ENCODE measurements at places on chromosomes 7 and 10.
A peak's percentile ranks its signal among the peaks of the same experiment; 100 is the strongest.

GRCh38 chr10:47384148-47384921 is at the start of gene ZNF488:
TSS of gene ZNF488 (minus strand) at chr10:47384293. CDS start at chr10:47368829, 15,464 bp downstream.
- peak; percentile 52 for DNase-seq

DNA sequence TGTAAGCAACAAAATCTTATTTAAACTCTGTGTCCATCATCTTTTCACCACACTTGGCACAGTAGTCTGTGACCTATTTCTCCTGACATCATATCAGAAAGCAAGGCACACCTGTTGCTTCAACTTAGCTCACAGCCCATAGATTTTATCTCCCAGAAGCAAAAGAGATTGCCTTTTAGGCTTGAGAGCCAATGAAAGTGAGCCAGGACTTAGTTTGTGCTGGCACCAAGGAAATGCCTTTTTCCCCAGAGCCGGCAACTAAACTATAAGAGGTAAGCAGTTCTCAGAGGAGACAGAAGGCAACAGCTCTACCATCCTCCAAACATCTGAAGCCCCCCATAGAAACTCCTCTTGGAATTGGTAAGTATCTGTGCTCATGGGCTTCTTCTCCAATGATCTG is at the start of gene ACSM6:
Gene ACSM6, plus strand, starts transcription at position 295 of the 400 bp plus-strand sequence. CDS start 248 bp downstream, outside the sequence.
- no peak for DNase-seq

DNA sequence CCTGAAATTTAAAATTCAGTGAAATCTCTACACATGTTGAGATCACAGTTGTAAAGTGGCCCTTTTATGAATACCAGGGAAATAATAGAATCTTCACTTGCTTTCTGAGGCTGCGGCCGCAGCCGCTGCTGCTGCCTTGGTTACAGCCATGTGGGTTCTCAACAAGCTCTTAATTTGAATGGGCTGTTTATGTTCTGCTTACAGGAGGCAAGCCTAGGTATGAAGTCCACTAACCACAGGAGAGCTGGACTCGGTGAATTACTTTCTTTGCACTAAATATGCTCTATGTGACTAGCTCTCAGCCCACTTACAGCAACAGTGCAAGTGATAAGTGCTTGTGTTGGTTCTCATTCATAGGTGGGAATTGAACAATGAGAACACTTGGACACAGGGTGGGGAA is 410.8 kb downstream of the SFMBT2 start:
- no peak for DNase-seq

DNA sequence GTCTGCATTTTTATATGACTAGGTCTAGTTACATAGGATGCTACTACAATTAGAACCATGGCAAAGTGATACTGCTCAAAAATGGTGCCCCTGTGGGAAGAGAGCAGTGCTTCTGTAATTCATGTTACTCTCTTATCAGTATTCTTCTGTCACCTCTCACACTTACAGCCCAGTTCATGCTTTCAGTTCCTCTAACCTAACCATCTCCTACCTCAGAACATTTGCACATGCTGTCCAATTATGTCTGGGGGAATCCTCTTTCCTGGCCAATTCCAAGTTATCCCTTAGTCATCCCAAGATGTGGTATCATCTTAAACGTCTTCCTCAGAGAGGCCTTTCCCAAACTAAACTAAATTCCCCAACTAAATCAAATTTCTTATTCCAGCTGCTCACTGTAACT is 190.2 kb downstream of the RELN start:
- DNase-seq = no peak

DNA sequence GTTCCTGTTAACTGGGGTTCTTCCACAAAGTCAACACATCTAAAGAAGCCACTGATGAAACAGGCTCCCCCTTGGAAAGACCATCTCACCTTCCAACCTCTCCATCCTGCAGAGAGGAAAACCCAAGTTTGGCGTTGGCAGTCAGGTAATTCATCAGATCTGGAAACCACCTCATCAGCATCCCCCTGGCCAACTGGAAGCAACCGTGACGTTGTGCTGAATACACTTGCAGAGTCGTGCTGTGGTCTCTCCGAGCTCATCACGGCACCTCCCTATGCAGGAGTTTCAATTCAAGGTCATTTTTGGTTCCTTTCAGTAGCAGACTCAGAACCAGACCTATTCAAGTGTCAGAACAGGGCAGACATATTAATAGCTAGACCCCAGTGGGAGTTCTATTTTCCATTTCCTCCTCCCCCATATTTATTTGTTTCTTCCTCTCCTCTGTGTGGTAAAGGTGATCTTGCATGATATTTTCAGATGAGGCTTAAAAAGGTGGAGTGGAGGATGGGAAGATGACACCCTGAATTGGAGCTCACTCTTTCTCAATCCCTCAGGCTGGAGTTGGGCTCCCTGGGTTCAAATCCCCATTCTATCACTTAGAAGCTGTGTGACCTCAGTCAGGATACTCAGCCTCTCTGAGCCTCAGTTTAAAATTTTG is 149.1 kb upstream of the ADO start:
- DNase-seq = no peak

DNA sequence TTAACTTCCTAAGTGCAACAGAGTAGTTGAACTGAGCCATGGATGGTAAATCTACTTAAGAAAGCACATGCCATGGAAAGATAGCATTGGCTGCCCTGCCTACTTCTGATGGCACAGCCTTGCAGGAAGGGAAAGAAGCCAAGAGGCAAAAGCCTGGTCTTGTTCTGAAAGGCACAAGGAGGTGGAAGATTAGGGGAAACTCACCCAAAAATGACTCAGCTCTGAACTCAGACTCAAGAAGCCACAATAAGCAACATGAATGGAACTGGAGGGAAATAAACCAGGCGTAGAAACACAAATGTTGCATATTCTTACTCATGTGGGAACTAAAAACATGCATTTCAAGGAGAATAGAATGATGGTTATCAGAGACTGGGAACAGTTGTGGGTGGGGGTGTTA is 20.8 kb upstream of the ALOX5 start:
- no peak for DNase-seq

GRCh38 chr7:22060197-22060596 is 114.5 kb upstream of the CDCA7L start:
- DNase-seq = no peak

DNA sequence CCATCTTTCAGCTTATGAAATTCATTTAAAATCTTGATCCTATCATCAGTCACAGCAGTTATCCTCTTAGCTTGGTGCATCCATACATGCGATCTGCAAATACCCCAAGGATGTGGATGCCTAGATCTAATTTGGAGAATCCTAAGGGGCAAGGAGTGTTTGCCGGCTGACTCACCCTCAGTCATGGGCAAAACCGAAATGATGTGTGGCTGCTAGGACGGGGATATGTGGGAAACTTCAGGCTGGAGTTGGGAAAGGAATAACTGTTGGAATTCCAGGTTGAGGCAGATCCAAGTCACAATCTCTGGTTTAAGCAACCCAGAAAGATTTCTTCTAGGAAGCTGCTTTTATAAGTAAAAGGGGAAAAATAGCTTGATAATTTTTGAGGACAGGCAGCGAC is 19.7 kb upstream of the GOT1 start:
- no peak for DNase-seq

DNA sequence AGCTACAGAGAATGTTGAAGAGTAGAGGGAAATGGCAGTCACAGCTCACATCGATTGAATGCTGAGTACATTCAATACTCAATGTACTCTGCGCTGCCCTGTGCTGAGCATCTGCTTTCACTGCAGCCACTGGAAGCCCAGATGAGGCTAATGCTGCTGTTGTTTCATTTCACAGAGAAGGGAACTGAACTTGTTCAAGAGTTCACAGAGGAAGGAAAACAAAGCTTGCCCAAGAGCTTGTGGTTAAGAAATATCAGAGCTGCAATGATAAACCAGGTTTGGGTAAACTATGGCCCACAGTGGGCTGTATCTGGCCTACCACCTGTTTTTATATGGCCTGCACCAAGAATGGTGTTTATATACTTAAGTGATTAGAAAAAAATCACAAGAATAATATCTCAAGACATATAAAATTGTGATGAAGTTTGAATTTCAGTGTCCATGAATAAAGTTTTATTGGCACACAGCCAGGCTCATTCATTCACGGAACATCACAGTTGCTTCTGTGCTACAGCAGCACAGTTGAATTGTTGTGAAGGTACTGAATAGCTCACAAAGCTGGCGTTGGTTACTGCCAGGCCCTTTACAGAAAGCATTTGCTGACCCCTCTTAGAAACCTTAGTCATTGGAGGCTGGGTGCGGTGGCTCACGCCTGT is 64.1 kb downstream of the CFAP58 start:
- no peak for DNase-seq

- no peak for DNase-seq
These were observed 121.9 kb downstream of the INPP5A start for GRCh38 chr10:132659206-132660091.

- no peak for DNase-seq
These were observed 334.8 kb upstream of the GALNT17 start for GRCh38 chr7:70797109-70797514.

DNA sequence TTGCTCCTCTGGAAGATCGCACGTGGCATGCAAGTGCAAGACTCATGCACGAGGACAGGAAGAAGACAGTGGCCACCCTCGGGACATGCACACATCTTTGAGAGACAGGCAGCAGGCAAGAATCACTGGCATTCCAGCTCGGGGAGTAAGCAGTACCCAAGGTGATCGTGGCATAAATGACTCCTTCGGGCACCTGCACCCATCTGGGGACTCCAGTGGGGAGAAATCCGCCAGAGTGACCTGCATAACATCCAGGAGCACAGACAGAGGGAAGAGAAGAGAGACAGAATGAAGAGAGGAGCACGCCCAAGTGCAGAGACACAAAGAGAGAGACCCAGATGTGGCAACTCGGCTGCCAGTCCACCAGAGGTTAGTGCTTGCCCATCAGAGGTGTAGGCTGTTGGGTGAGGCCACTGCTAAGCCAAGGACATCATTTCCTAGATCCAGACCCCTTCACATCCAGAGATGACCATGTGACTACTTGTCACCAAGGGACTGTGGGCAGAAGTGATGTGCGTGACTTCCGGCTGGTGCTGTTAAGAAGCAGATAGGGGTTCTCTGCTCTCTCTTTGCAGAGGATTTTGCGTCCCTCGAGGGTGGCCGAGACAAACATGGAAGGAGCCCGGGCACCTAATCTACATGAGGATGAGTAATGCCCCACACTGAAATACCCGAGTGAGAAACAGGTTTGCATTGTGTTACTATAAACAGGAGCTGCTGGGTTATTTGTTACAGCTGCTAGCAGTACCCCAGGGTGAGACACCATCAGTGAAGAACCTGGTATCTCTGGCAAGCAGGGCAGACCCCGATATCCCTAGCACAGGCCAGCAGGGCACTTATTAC is 80.6 kb downstream of the VWA2 start:
- DNase-seq = no peak

GRCh38 chr7:88115258-88115796 is 104.5 kb downstream of the SRI start:
- DNase-seq = no peak

DNA sequence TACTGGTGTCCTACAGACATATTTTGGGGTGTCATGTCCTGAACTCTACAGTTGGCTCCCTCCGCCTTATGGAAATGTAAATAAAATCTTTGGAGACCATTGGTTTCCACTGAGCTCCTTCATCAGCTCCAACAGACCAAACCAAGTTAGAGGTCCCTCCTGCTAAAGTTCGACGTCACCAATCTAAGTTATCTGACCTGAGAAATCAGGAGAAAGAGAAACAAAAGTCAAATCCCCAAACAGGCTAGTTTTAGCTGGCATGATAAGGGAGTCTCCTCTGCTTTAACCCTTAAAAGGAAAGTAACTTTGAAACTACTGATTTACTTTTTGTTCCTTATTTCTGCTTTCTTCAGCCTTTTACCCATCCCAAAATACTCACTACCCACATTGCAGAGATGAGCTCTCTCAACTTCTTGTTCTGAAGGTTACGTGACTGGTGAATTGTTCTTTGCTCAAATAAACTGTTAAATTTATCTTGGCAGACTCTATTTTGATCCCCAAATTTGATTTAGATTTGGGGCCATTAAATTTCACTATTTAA is 39.9 kb downstream of the AVL9 start:
- no peak for DNase-seq

DNA sequence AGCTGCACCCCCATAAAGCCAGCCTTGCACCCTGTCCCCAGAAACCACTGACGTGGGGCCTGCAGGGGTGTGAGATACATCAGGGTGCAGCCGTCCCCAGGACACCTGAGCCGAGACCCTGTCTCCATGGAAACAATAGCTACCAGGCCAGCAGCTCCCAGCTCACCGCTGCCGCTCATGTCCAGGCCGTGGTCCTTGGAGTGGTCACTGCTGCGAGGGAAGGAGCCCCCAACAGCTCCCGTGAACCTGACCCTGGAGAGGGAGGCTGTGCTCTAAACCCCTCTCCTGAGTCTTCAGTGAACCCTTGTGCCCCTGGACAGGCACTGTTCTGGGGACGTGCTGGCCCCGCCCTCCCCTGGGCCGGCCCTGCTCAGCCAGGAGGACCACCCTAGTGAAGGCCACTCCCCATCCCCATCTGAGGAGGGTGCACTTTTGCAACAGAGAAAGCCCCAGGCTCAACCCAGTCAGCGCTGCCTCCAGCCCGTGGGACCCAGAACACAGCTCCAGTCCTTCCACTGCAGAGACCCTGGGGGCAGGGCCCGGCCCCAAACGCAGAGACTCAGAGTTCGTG is 19.6 kb upstream of the INPP5A start:
- DNase-seq = no peak

- DNase-seq = no peak
These were observed 237.5 kb upstream of the MKLN1 start for GRCh38 chr7:131090188-131090587.

DNA sequence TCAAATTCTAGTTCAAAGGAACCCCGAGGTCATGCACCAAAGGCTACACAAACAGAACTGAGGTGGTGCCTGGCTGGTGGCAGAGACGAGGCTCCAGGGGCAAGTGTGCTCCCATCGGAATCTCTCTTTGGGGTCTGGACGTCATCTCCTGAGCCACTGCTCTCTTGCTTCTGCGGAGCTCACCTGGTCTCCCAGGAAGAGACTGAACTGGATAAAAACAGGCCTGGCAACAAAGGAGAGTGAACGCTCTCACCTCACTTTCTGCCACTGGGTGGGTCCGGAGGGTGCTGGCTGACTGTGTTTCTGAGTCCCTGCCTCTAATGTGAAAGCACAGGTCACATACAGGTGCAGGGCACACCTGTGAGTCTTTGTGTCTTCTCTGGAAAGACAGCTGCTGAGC is 22.4 kb downstream of the VIPR2 start:
- DNase-seq = no peak

- no peak for DNase-seq
These were observed 60.8 kb upstream of the NAMPT start for GRCh38 chr7:106345421-106346166.

GRCh38 chr10:78231939-78232338 is 198.3 kb downstream of the RPS24 start:
- no peak for DNase-seq

DNA sequence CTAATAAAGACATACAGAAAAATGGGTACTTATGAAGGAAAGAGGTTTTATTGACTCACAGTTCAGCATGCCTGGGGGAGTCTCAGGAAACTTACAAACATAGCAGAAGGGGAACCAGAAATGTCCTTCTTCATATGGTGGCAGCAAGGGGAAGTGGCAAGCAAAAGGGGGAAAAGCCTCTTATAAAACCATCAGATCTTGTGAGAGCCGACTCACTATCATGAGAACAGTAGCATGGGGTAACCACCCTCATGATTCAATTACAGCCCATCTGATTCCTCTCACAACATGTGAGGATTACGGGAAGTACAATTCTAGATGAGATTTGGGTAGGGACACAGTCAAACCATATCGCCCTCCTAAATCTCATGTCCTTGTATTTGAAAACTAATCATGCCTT is 1305.4 kb upstream of the SORCS1 start:
- no peak for DNase-seq

Data from stimulated activated CD4-positive, alpha-beta T cell treated with anti-CD3 and anti-CD28 coated beads, Interleukin-1b, Interleukin-23, amount 100 ng/mL, for 24 hours (primary cell).